GM12892 (cell line): ENCODE measurements at places on chromosomes 13 and 19.

GRCh38 chr19:14175351-14175792 is 30.6 kb downstream of the ADGRL1 start:
- no peak for DNase-seq

DNA sequence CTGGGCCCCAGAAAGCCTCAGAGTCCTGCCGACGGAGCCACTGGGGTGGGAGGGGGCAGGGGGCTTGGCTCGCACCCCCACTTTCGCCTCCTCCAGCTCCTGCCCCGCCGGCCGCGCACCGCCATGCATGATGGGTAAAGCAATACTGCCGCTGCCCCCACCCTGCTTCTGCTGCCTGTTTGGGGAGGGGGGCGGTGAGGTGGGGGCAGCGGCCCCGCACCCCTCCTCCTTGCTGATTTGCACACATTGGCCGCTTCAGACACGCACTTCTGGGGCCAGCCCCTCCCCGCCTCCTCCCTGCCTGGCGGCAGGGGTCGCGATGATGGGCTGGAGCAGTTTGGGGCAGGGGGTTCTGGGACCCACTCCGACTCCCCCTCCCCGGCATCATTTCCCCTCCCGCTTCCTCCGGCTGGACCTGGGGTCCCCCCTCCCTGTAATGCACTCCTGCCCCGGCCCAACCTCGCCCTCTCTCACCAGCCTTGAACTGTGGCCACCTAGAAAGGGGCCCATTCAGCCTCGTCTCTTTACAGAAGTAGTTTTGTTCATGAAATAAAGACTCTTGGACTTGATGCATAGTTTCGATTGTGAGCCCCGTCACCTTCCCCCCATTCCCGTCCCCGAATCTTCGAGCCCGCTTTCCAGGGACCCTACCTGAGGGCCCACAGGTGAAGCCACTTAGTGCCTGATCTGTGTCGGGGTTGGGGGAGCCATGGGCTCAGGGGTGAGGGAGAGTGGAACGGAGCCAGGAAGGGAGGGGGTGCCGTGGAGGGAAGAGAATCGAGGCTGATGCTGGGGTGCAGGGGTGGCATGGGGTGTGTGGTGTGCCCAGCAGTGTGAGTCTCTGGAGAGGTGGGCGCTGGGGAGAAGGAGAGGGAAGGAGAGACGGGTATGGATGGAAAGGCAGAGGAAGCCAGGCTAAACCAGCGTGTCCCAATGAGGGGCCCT is 1.4 kb upstream of the HPN start:
- DNase-seq = no peak

GRCh38 chr19:47581605-47582319 is 8.8 kb upstream of the ZNF541 start:
- DNase-seq = no peak

- no peak for DNase-seq
These were observed 5.5 kb downstream of the MAG start for GRCh38 chr19:35297515-35297848.

- DNase-seq = no peak
These were observed 23.0 kb downstream of the ZNF568 start for GRCh38 chr19:36939153-36939552.

- no peak for DNase-seq
These were observed 9.5 kb downstream of the TSC22D1 start for GRCh38 chr13:44566601-44567000.

- no peak for DNase-seq
These were observed at the start of gene CYP4F12 for GRCh38 chr19:15672580-15673175. Gene CYP4F12 (plus strand): TSS chr19:15673087. CDS start chr19:15673530, 443 bp downstream.

- DNase-seq = no peak
These were observed 187.2 kb downstream of the ITGBL1 start for GRCh38 chr13:101639711-101640110.

DNA sequence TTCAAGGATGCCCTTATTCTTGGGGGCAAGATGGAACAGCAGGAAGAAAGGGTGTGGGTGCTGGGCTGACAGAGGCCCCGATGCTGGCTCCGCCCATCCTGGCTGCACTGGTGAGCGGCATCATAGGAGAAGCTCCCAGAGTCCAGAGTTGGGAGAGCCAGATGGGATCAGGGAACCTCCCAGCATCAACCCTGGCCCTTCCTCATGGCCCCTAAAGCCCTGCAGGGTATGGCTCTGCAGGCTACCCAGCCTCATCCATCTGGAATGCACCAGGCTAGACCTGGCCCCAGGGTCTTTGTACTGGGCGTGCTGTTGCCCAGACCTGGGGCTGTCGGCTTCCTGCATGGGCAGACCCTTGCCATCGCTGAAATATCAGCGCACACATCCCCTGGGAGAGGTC is 7.9 kb upstream of the ELL start:
- DNase-seq = no peak

DNA sequence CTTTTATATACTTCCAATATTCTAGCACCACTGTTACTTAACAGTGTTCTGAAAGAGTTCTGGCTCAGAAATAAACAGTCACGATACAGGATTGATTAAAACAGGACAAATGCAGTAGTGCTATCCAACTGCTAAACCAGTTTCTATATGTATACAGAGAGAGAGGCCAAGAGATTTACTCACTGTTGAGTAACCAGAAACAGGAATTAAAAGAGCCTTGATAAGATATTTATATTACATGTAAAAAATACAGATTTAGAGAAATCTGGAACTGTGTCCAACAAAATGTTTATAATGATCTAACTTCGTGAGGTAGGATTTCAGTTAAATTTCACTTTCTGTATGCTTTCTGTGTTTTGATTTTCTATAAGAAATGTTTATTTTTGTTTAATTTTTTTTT is 116.6 kb downstream of the CDK8 start:
- no peak for DNase-seq

GRCh38 chr13:52811841-52812240 is 36.6 kb downstream of the PCDH8 start:
- no peak for DNase-seq

DNA sequence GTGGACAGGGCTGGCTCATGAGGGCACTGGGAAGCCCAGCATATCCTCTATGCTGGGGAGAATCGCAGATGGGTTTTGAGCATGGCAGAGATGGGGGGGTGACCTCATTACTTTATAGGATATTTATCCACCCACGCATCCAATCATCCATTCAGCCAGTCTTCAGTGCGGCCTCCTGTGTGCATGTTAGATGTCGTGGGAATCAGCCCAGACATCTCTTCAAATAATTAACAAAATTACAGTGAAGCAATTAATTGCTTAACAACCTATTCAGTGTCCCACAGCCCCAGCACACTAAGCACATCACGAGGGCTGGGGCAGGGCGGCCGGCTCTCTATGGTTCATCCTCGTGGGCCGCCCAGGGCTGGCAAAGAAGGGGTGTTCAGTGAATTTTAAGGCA is 21.6 kb downstream of the LIG1 start:
- no peak for DNase-seq

DNA sequence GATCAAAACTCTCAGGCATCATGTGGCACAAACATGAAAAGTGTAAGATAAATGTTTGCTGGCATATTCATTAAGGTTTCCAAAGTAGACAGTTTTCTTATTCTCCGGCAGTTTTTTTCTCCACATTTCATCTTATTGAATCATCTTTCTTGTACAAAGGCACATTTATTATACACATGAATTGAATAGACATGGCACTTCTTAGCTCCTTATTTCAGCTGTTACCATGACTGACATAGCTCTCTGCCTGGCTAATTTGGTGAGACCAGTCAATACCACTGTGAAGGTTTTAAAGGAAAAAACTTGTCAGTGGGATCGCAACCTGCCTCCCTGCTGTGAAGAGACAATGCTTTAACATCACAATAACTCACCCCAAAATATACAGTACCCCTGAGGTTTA is 285.0 kb upstream of the PCDH20 start:
- no peak for DNase-seq

GRCh38 chr13:41700790-41701310 is 243.5 kb downstream of the RGCC start:
- DNase-seq = no peak

DNA sequence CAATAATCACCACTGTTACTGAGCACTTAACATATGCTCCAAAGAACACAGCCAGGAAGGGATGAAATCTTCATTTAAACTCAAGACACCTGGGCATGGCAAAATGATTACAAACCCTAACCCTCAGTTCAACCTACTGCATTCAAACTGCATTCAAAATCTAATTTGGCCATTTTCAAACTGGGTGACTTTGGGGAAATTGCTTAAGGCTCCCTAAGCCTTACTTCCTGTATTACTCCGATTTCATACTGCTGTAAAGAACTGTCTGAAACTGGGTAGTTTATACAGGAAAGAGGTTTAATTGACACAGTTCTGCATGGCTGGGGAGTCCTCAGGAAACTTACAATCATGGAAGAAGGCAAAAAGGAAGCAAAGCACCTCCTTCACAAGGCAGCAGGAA is 50.4 kb downstream of the CBY2 start:
- no peak for DNase-seq

DNA sequence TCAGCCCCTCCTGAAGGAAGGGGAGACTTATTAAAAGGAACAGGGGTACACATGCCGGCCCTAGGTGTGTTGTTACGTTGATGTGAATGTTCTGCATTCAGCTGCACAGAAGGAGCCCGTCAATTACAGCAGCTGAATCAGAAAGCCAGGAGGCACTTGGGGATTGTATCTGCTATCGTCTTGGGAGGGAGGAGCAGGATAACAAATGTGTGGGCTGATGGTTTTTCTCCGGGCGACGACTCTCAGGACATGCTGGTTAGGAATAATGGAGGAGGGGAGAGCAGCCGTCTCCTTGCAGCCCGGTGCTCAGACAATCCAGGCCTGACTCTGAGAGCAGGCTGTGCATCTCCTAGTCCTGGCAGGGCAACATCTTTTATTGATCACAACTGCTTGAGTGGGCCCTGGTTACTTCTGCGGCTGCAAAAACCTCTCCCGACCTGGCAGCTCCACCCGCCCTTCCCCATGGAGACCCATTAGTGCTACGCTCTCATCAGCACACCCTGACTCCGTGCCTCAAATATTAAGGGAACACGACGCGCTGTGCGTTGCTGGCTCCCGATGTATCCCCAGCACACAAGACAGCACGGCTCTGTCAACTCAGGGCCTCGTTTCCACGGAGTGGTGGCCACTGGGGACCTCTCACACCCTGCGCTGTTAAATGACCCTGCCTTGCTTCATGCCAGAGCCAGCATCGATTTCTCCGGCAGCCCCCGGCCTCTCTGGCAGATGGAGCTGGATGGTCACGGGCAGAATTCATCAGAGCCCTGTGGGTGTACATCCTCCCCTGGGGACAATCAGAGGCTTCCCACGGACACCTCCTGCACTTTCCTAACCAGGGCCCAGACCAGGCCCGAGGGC is 25.3 kb downstream of the PEPD start:
- no peak for DNase-seq

- DNase-seq = no peak
These were observed at the start of gene HSD17B14 for GRCh38 chr19:48836089-48837017. Gene HSD17B14 (minus strand): TSS chr19:48836491. CDS start chr19:48836411, 80 bp downstream.

GRCh38 chr19:5293612-5294378 is 46.8 kb downstream of the PTPRS start:
- DNase-seq = no peak

DNA sequence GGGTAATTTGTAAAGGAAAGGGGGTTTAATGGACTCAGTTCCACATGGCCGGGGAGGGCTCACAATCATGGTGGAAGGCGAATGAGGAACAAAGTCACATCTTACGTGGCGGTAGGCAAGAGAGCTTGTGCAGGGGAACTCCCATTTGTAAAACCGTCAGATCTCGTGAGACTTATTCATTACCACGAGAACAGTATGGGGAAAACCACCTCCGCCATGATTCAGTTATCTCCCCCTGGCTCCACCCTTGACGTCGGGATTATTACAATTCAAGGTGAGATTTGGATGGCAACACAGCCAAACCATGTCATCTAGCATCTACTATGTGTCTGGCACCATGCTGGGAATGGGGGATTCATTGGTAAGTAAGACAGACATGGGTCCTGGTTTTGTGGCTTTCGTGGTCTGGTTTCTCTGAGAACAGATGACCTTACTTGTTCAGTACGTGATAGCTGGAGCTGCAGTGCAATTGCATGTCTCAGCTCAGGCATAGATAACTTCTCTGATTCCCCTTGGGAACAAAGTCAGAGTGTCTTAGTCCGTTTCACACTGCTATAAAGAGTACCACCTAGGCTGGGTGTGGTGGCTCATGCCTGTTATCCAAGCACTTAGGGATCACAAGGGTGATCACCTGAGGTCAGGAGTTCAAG is 8.3 kb downstream of the ZNF554 start:
- DNase-seq = no peak

DNA sequence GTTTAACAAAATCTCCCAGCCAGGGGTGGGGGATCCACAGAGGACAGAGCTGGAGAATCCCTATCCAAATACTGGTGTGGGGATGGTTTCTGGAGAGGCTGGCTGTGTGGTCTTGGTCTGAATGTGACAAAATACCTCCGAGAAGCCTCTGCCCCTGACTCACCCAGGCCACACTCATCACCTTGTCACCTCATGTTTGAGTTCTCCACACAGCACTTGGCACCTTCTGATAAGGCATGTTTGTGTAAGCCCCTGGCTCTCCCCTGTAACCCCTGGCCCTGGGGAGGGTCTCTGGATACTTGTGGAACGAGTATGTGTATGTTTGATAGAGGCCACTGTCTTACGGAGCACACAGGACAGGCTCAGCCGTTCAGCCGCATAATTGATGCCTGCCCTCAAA is 14.7 kb downstream of the TECR start:
- no peak for DNase-seq

DNA sequence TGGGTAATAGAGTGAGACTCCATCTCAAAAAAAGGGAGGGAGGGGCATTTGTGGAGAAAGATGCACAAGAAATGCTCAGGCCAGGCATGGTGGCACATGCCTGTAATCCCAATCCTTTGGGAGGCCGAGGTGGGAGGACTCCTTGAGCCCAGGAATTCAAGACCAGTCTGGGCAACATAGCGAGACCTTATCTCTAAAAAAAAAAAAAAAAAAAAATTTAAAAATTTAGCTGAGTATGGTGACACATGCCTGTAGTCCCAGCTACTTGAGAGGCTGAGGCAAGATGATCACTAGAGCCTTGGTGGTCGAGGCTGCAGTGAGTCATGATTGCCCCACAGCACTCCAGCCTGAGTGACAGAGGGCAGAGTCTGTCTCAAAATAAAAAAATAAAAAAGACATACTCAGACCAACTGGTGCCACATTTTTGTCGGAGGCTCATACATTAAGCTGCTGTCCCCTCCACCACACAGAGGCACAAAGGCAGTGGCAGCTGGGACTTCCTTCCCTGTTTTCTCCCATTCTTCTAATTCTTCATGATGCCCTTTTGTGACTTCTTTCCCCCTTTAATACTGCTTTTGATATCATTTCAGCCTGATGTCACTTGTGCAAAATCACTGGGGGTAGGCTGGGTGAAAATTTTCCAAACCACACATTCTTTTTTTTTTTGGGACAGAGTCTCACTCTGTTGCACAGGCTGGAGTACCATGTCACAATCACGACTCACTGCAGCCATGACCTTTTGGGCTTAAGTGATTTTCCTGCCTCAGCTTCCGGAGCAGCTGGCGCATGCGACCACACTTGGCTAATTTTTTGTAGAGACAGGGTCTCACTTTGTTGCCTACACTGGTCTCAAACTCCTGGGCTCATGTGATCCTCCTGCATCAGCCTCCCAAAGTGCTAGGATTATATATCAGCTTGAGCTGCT is 26.8 kb upstream of the CXCL17 start:
- DNase-seq = no peak

DNA sequence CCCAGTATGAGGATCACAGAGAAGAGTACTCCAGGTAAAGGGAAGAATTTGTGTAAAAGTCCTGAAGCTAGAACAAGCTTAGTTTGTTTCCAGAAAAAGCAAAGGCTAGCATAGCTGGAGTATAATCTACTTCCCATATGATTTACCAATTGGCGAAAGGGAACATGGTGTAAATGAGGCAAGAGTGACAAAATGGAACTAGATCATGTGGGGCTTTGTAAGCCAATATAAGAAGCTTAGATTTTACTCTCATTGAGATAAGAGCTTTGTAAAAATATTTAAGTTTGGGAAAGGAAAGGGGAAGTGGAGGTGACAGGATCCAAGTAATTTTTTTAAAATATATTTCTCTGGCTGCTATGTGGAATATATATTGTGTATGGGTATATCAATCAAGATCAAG is 234.9 kb downstream of the KCTD12 start:
- DNase-seq = no peak
